ENCODE measurements at places on chromosomes 12 and 14. TPM values are rescaled to one million over a fixed set of nuclear protein-coding genes. Genes with fewer than 3 reads are reported as not detected.

Gene CLECL1
- total RNA-seq: not detected

Gene CFAP251
- total RNA-seq: 1.1 TPM

Gene PARP11
- total RNA-seq: 2.8 TPM

Gene TAS2R46
- total RNA-seq: 1.5 TPM

Gene ADGRD1
- total RNA-seq: 0.06 TPM

Gene ZNF641
- 1.1 TPM for total RNA-seq

Gene DNAL1
- total RNA-seq: 5.6 TPM

Gene PRPH
- total RNA-seq: not detected

Gene LIN7A
- 0.32 TPM for total RNA-seq

Gene DAD1
- total RNA-seq: 322 TPM

Gene SRRM4
- not detected for total RNA-seq

Gene NFE2
- not detected for total RNA-seq

Gene FOXN4
- not detected for total RNA-seq

Gene HCAR3
- total RNA-seq: not detected

Gene ZC3H10
- total RNA-seq: 6.4 TPM

Gene KRT1
- total RNA-seq: not detected

Gene LMO3
- total RNA-seq: not detected

Gene IL31
- not detected for total RNA-seq

Gene RBP5
- 0.38 TPM for total RNA-seq

Gene RD3L
- total RNA-seq: not detected

Gene CHGA
- total RNA-seq: 1.0 TPM

Gene TNS2
- total RNA-seq: 24.3 TPM

Gene PARPBP
- total RNA-seq: 11.5 TPM

Gene EIF4B
- total RNA-seq: 880 TPM

Gene SLC38A1
- total RNA-seq: 202 TPM

Gene LGR5
- total RNA-seq: not detected

Gene SLCO1B1
- not detected for total RNA-seq

Gene ANKRD33
- total RNA-seq: not detected

Gene AKAP3
- 0.63 TPM for total RNA-seq

Gene DPPA3
- total RNA-seq: not detected

Gene RPGRIP1
- total RNA-seq: 0.19 TPM

Gene TRIM9
- total RNA-seq: not detected

Gene LRP1-AS
- not detected for total RNA-seq

Gene CAPZA3
- total RNA-seq: not detected

Gene MYF6
- not detected for total RNA-seq

Gene NRL
- total RNA-seq: 0.82 TPM

Gene PYM1
- 33.2 TPM for total RNA-seq

Gene ZDHHC22
- under 0.01 TPM for total RNA-seq

Gene PPTC7
- 15.5 TPM for total RNA-seq

Gene TAS2R50
- 1.1 TPM for total RNA-seq

Gene C12orf50
- not detected for total RNA-seq

Gene CCDC184
- total RNA-seq: not detected

Data from bladder microvascular endothelial cell (primary cell).